Activated naive CD4-positive, alpha-beta T cell treated with anti-CD3 and anti-CD28 coated beads, Interleukin-2, amount 50 U/mL, for 72 hours (primary cell): ENCODE measurements at places on chromosomes 11 and 22.

DNA sequence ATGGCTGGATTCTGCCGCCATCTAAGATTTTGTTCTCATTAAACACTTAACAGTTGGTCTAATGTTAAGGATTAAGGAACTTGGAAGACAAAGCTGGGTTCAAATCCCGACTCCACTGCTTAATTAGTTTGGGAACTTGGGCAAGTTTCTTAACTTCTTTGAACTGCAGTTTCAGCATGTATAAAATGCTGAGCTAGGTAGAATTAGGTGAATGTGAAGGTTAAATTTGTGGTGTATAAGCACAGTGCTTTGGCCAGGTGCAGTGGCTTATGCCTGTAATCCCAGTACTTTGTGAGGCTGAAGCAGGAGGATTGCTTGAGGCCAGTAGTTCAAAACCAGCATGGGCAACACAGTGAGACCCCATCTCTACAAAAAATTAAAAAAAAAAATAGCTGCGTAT lies 160.7 kb upstream of the RASSF10 start:
- no peak for DNase-seq

- DNase-seq = no peak
Observed at GRCh38 chr11:114316980-114317786, 21.0 kb downstream of the NNMT start.

- no peak for DNase-seq
Observed at GRCh38 chr11:70075836-70076235, 2.3 kb upstream of the ANO1 start.

- no peak for DNase-seq
Observed at GRCh38 chr11:126113963-126114362, 51.3 kb upstream of the CDON start.

DNA sequence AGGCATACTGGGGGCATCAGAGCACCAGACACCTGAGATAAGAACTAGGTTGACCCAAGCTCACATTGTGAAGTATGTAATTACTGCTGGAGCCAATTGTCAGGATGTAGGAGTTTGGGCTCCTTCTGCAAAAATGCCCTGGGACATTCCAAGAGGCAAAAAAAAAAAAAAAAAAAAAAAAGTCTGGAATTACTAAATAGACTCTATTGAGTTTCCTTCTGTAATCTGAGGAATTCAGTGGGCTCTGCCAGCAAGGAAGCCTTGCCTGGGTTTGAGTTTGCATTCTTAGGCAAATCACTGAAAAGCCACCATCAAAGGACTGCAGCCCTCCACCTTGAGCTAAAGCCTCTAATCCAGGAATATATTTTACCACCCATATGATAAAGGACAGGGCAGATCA lies 8.0 kb upstream of the CAVIN3 start:
- no peak for DNase-seq
